ENCODE measurements at places on chromosomes 1 and 21.

DNA sequence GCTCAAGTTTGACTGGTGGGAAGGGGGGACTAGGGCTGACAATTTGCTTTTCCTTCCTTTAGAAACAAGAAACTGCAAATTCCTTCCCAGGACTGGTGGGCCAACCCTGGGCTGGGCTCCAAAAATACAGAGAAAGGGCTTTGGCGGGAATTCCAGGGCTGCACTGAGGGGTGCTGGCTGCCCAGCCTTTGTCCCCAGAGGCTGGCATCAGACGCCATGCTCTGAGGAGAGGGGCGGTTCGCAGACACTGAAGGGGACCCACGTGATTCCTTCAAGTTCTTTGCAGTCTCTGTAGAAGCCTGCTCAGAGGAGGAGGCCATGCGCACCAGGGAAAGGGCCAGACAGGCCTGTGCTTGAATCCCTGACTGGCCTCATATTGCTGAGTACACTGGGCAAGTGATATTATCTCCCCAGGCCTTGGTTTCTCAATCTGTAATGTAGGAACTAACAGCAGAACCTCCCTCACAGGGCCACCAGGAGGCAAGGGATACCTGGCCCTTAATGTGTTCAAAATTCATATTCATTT lies 119.5 kb downstream of the EPHB2 start:
- H3K4me1 ChIP-seq, result peaks cover 33% of the 10 kb centered on the region
- no peaks in the 10 kb centered on the region for H3K27me3 ChIP-seq
- H3K36me3 ChIP-seq, result no peaks in the 10 kb centered on the region
- no peak overlapping the region for H3K4me3 ChIP-seq

- H3K4me1 ChIP-seq, result no peaks in the 10 kb centered on the region
- H3K36me3 ChIP-seq, result no peaks in the 10 kb centered on the region
- DNase-seq, result no peak
- H3K4me3 ChIP-seq, result no peak overlapping the region
- no peaks in the 10 kb centered on the region for H3K27me3 ChIP-seq
- no peak overlapping the region for H3K27ac ChIP-seq
Observed at GRCh38 chr1:117803318-117803717, 126.1 kb downstream of the GDAP2 start.

DNA sequence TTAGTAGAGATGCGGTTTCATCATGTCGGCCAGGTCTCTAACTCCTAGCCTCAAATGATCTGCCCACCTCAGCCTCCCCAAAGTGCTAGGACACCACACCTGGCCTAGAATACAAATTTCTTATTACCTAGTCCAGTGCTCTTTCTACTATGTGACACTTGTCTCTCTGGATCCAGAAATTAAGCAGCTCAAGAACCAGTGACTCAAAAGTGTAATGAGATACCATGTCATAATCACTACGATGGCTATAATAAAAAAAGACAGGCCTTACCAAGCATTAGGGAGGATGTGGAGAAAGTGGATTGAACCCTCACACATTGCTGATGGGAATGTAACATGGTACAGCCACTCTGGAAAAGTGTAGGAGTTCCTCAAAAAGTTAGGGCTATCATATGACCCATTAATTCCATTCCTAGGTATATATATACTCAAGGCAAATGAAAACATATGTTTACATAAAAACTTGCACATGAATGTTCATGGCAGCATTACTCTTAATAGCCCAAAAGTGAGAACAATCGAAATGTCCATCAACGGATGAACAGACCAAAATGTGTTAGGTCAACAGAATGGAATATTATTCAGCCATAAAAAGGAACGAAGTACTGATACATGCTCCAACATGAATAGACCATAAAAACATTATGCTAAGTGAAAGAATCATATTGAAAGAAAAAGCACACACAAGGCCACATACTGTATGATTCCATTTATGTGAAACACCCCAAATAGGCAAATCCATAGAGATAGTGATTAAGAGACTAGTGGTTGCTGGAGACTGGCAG lies 8.3 kb downstream of the TEX38 start:
- H3K27ac ChIP-seq, result no peak overlapping the region
- H3K4me1 ChIP-seq, result peaks cover 14% of the 10 kb centered on the region
- H3K36me3 ChIP-seq, result peaks cover 24% of the 10 kb centered on the region

DNA sequence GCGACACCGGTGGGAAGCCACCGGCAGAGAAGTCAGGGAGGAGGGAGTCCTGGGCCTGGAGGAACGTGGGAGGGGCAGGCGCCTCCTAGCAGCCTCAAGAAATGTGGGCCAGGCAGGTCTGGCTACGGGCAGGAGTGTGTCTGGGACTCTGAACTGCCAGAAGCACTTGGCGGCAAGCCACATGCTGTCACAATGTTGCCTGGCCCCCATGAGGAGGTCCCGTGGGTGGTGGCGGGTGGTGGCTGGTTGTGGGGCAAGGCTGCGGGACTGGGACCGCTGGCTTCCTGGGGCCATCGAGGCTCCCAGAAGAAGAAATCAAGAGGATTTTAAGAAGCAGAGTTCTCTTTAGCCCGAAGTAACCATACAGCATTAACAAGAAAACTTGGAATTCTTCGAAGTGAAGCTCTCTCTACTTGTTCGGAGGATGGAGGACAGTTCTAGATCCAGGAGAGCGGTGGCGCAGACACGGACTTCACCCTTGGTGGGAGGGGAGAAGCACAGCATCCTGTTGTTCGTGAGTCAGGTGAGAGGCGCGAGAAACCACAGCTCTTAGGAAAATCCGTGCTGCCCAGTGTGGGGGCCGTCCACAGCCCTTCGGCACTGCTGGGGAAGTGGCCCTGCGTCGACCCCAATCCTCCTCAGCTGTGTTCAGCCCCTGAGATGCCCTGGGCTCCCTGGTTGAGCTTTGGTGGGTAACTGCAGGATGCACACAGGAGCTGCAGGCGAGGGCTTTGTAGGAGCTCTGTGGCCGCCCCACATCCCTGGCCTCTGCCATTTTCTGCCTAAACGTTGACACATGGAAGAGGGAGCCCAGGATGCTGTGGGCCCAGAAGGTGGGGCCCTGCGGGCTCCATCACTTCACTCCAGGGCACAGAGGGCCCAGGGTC lies 12.4 kb downstream of the SKI start:
- no peaks in the 10 kb centered on the region for H3K36me3 ChIP-seq
- H3K27me3 ChIP-seq, result no peaks in the 10 kb centered on the region
- no peak overlapping the region for H3K27ac ChIP-seq
- H3K4me3 ChIP-seq, result no peak overlapping the region
- peaks cover 8% of the 10 kb centered on the region for H3K4me1 ChIP-seq
- no peak for DNase-seq

- no peak overlapping the region for H3K27ac ChIP-seq
- H3K36me3 ChIP-seq, result no peaks in the 10 kb centered on the region
- H3K4me3 ChIP-seq, result no peak overlapping the region
Observed at GRCh38 chr1:232690285-232690935, 60.5 kb upstream of the SIPA1L2 start.

DNA sequence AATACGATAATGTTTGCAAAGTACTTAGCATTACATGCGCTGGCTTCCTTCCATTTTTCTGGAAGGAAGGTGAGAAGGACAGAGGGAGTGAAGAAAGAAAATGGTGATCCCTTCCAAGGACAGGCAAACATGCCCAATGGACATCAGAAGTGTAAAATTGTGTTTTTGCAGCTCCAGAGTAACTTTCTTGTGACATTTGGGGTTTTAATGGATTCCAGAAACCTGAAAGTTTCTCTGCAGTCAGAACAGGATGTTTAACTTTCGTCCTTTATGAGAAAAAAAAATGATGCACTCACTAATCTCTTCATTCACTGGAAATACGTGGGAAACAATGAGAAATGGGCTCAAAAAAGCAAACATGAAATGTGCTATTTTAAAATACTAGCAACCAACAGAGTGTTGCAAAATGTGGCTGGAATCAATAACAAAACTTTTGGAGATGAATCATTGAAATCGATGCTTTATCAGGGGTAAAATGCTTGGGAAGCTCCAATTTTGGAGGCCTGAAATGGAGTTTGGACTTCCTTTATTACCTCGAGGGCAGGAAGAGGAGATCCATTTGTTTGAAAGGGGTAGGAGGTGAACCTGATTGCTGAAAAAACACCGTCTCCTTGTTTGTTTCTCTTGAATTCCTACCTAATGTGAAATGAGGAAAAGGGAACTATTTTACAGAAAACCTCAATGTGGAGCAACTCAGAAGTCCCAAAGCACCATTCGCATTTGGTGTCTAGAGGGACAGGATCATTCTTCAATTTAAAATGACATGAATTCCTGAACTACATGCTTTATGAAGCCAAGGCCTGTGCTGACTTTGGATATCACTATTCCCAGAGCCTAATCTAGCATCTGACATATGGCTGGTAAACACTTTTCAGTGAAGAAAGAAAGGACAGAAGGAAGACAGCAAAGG lies 129.5 kb downstream of the TRABD2B start:
- H3K4me1 ChIP-seq, result no peaks in the 10 kb centered on the region
- H3K4me3 ChIP-seq, result no peak overlapping the region
- no peaks in the 10 kb centered on the region for H3K36me3 ChIP-seq
- H3K27ac ChIP-seq, result no peak overlapping the region
- no peak for DNase-seq
- H3K27me3 ChIP-seq, result no peaks in the 10 kb centered on the region

GRCh38 chr1:236292425-236292824 lies 10.7 kb upstream of the ERO1B start:
- no peak for DNase-seq
- no peaks in the 10 kb centered on the region for H3K27me3 ChIP-seq
- no peaks in the 10 kb centered on the region for H3K36me3 ChIP-seq
- H3K27ac ChIP-seq, result no peak overlapping the region

DNA sequence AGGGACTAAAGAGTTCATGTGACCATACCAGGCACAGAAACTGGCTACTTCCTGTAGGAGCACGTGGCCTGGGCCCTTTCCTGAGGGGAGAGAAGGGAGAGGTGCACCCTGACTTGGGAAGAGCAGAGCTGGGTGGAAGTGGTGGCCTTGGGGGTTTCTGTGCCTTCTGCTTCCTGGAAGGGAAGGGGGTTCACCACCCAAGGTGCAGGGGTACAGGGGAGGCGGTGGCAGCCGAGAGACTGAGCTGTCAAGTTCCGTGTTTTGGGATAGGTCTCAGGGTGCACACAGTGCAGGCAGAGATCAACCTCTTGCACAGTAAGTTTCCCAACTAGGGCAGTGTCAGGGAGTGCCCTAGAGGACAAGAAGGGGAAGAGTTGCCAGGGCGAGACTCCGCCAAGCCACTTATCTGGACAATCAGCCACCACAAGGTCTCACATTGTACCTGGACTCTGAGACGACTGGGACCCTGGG lies 10.1 kb downstream of the HECTD3 start:
- H3K4me3 ChIP-seq, result no peak overlapping the region
- H3K27me3 ChIP-seq, result no peaks in the 10 kb centered on the region
- no peak for DNase-seq
- H3K36me3 ChIP-seq, result no peaks in the 10 kb centered on the region

GRCh38 chr1:30474818-30475200 lies 248.6 kb downstream of the MATN1 start:
- H3K27ac ChIP-seq, result no peak overlapping the region
- H3K36me3 ChIP-seq, result no peaks in the 10 kb centered on the region
- H3K27me3 ChIP-seq, result no peaks in the 10 kb centered on the region
- no peak for DNase-seq
- H3K4me1 ChIP-seq, result no peaks in the 10 kb centered on the region
- no peak overlapping the region for H3K4me3 ChIP-seq

DNA sequence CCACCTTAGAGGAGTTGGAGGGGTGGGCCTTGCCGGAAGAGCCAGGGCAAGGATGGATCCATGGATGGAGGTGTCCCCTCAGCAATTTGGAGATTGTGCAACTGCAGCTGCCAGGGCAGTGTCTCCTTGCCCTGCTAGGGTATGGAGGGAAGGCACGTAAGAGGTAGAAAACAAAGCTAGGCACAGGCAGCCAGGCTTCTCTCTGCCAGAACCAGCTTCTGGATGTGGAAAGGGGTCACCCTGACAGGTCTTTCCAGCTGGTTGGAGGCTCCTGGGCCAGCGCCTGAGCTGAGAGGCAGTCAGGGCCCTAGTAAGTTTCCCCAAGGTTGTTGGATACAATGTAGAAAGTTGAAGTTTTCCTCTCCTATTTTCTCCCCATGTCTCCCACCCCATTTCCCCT lies 15.2 kb upstream of the SLC25A34 start:
- H3K27ac ChIP-seq, result no peak overlapping the region
- H3K36me3 ChIP-seq, result no peaks in the 10 kb centered on the region
- no peaks in the 10 kb centered on the region for H3K27me3 ChIP-seq
- DNase-seq, result no peak

- no peaks in the 10 kb centered on the region for H3K36me3 ChIP-seq
- no peaks in the 10 kb centered on the region for H3K4me1 ChIP-seq
- no peak overlapping the region for H3K27ac ChIP-seq
- no peak overlapping the region for H3K4me3 ChIP-seq
- no peak for DNase-seq
Observed at GRCh38 chr21:38780879-38781278, 24.9 kb upstream of the ETS2 start.

DNA sequence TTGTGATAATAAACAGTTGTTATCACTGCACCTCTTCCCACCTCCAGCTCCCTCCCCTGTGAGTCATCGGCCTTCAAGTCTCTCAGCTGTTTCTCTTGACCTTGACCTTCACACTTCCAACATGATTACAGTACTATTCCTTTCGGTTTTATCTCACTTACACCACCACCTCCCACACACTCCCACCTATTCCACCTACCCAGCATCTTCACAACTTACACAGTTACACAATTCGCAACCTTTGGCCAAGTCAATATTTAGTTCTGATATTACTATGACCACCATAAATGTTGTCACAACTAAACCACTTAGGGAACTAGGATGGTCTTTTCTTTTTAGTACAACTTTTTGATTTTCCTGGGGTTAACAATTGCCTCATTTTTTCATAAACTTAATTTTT lies 60.2 kb downstream of the RIPK4 start:
- H3K27me3 ChIP-seq, result peaks cover 8% of the 10 kb centered on the region
- H3K27ac ChIP-seq, result no peak overlapping the region
- H3K4me1 ChIP-seq, result peaks cover 1% of the 10 kb centered on the region
- no peak overlapping the region for H3K4me3 ChIP-seq

- H3K4me3 ChIP-seq, result no peak overlapping the region
- no peak for DNase-seq
- H3K36me3 ChIP-seq, result no peaks in the 10 kb centered on the region
- no peak overlapping the region for H3K27ac ChIP-seq
- no peaks in the 10 kb centered on the region for H3K27me3 ChIP-seq
Observed at GRCh38 chr1:17250601-17251000, 1.7 kb downstream of the PADI3 start.

GRCh38 chr1:153390938-153391710 lies at the start of gene S100A8:
S100A8 (minus strand) TSS chr1:153391073; CDS start chr1:153390535, 538 bp downstream.
- no peaks in the 10 kb centered on the region for H3K4me1 ChIP-seq
- H3K27me3 ChIP-seq, result no peaks in the 10 kb centered on the region
- no peaks in the 10 kb centered on the region for H3K36me3 ChIP-seq
- no peak for DNase-seq
- H3K4me3 ChIP-seq, result no peak within 1 kb of the TSS
- H3K27ac ChIP-seq, result no peak within 1 kb of the TSS

DNA sequence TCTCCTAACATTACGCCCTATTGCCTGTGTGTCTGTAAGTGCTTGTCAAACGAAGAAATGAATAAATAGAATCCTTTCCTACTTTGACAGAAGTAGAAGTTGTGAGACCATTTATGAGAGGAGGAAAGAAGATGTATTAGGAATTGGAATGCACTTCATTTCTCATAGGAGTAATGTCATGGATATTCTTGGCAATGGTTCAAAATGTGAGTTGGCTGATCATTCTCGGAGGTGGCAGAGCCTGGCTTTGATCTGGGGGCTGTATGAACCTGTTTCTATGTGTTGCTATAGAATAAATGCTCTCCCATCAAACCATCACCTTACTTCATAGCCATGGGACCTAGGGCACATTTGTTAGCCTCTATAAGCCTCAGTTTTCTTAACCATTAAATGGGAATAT lies 10.1 kb upstream of the SERBP1 start:
- H3K4me3 ChIP-seq, result no peak overlapping the region
- no peaks in the 10 kb centered on the region for H3K4me1 ChIP-seq

GRCh38 chr1:215425138-215425537 lies 142.0 kb upstream of the KCTD3 start:
- H3K4me1 ChIP-seq, result no peaks in the 10 kb centered on the region
- no peak for DNase-seq
- H3K27me3 ChIP-seq, result no peaks in the 10 kb centered on the region
- H3K36me3 ChIP-seq, result no peaks in the 10 kb centered on the region
